ENCODE measurements at places on chromosomes 6 and 20. TPM values are rescaled to one million over a fixed set of nuclear protein-coding genes. Genes with fewer than 3 reads are reported as not detected.
A peak's percentile ranks its signal among the peaks of the same experiment; 100 is the strongest.

KHDRBS2 gene
- total RNA-seq = 9.7 TPM

DNA sequence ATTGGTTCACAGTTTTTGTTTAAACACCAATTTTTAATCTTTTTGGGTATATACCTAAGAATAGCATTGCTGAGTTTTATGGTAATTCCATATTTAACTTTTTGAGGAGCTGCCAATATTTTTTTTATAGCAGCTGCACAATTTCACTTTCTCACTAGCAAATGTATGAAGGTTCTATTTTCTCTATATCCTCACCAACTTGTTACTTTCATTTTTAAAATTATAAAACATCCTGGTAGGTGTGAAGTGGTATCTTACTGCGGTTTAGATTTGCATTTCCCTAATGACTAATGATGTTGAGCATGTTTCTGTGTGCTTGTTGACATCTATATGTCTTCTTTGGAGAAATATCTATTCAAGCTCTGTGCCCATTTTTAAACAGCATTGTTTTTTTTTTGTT is 452.1 kb downstream of the GRIK2 start:
- no peak for DNase-seq

- peak; percentile 31 for DNase-seq
These were observed 89.6 kb upstream of the NHSL1 start for GRCh38 chr6:138588805-138589434.

SPTLC3 gene
- 42.7 TPM for total RNA-seq

CALHM4 gene
- not detected for total RNA-seq

GRCh38 chr6:45432977-45433376 is 55.2 kb upstream of the SUPT3H start:
- DNase-seq = no peak

C4A gene
- total RNA-seq = 13.1 TPM

DNA sequence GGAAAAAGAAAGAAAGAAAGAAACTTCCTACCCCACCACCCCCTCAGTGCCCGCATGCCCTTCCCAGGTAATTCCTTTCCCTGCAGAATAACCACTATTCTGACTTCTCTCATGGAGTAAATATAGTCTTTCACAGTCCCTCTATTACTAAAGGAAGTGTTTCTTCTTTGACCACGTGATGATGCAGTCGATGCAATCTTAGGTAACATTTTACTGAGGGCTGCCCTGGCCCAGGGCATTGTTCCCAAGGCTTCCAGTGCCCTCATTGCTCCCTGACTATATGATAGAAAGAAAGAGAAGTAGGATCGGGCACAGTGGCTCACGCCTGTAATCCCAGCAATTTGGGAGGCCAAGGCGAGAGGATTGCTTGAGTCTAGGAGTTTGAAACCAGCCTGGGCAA is 29.1 kb downstream of the ARHGAP40 start:
- no peak for DNase-seq

DNA sequence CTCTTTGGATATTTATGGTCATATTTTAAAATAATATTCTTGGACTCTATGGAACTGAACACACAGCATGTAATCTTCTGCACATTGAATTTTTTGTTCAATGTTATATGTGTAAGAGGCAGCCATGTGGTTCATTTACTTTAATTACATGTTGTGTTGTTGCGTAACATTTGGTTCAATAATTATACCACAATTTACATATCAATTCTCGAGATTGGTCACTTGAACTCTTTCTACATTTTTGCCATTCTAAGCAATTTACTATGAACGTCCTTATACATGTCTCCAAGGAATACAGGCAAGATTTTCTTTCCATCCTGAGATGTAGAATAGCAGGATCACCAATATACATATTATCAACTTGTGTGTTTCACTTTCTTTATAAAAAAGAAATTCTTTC is 18.5 kb upstream of the STMND1 start:
- no peak for DNase-seq

DNA sequence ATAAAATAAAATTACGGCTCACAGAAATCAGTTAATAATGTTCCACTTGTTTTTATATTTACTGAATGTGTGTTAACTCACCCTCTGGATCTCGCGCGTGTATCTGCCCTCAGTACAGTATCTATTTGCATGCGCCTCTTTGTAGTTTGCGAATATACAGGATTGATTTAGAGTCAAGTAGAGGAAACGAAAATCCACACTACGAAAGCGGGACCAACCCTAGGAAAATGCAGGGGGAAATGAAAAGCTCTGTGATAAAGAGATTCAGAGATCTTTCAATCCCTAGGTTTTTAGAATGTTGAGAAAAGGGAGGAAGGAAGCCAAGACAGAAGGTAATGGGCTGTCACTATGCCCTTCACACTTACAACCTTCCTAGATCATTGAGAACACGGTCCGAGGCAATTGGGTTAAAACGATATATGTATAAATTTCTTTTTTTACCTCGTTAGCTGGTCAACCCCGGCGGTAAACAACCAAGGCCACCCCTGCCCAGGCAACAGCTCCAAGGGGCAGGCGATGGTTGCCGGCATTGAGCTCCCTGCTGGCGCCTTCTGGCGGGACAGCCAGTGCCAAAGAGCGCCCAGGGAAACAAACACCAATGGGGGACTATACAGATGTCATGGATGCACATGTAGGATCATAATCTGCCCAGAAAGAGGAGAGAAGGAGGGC is 792 bp upstream of the FUT9 start:
- peak; percentile 25 for DNase-seq

DNA sequence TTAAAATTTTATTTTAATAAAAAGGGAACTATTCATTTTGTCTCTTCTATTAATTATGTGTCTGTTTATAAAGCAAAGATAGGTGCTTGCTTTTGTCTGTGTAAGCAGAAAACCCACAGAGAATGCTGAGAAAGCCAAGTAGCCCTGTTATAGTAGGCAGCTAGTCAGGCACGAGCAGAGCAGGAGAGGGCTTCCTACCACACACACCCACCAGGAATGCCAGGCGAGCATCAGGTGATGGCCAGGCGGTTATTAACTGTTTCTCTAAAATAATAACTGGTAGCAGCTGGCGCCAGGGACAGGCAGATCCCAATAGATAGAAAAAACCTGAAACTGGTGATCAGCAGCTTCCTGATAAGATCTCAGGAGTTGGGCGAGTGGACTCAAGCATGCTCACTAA is 15.7 kb downstream of the C6orf15 start:
- no peak for DNase-seq

PCMT1 gene
- 63.5 TPM for total RNA-seq

GABBR1 gene
- total RNA-seq = 127 TPM

- no peak for DNase-seq
These were observed 16.4 kb downstream of the PIGT start for GRCh38 chr20:45432294-45432693.

GRCh38 chr6:36132246-36132895 is 2.1 kb downstream of the MAPK13 start:
- DNase-seq = no peak

- DNase-seq = peak; percentile 24
These were observed 5.3 kb upstream of the TCP11 start for GRCh38 chr6:35146453-35146852.

DNA sequence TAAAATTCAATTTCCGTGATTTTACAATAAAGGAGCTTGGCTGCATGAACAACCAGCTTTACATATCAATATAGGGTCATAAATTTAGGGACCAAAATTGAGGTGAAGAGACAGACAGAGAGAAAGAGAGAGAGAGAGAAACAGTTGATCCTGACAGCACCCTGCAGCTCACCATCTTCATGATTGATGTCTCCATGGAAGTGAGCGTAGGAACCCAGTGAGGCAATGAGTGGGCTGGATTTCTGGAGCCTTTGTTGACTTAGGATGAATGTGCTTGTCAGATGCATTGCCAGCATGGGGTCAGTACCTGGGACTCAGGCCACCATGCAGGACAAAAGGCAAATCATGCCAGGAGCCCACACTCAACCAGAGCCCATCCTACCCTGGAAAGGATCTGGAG is 165.1 kb upstream of the SYNDIG1 start:
- no peak for DNase-seq

DNA sequence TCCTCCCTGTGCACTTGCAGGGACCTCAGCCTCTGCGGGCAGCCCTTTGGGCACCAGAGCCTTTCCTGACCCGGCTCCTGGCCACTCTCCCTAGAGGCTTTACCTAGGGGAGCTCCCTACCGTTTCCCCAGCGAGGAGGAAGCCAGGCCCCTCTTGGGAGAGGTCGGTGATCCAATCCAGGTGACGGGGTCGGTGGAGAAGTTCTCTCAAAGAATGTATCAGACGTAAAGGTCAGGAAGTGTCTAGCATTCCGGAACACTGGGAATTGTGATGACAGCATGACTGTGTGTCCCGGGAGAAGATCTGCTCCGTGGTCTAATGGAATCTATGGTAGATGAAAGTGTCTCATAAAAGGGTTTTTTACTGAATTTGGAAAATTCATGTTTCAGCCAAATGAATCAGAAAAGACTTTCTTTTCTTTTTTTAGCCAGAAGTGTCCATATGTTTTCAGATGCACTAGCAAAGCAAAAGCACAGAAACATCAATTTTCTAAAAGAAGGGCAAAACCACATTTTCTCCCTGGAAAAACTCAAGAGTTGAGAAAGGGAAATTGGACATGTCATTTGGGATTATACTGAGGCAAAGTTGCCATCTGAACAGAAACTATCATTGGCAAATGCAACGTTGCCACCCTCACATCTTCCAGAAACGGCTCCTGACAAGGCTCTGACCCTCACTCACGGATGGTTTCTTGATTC is 289.4 kb downstream of the THBS2 start:
- no peak for DNase-seq

- DNase-seq = no peak
These were observed 30.1 kb downstream of the PRDM1 start for GRCh38 chr6:106116125-106116832.

- no peak for DNase-seq
These were observed 67.6 kb upstream of the NFATC2 start for GRCh38 chr20:51610111-51610510.

- DNase-seq = no peak
These were observed 74.1 kb downstream of the PLEKHG1 start for GRCh38 chr6:150673720-150674346.

GRCh38 chr6:12968290-12968689 is 251.7 kb downstream of the PHACTR1 start:
- DNase-seq = no peak

GRCh38 chr20:12053353-12053752 is 135.7 kb downstream of the BTBD3 start:
- DNase-seq = no peak

PRICKLE4 gene
- 4.9 TPM for total RNA-seq

- DNase-seq = no peak
These were observed 44.1 kb downstream of the SCP2D1 start for GRCh38 chr20:18857640-18858039.

- DNase-seq = peak; percentile 40
These were observed 1.6 kb upstream of the DBNDD2 start for GRCh38 chr20:45406260-45407066.

GRCh38 chr20:53643031-53643832 is 49.6 kb upstream of the ZNF217 start:
- no peak for DNase-seq

GRCh38 chr6:20260360-20260759 is 48.1 kb upstream of the MBOAT1 start:
- no peak for DNase-seq

DNA sequence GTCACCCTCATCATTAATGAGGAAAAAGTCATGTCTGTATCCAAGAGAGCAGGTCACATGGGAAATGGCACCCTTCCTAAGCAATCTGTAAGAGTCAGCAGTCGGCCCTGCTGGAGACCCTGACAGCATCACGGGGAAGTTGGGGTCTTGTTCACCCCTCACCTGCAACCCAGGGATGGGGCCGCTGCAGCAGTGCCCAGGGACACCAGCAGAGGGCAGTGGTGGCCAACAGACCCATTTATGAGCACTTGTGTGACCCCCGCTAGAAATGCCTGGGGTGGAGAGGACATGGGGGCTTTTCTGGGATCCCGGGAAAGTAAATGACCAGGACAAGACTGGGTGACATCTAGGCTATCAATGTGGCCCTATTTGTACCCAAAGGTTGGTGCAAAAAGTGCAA is 35.9 kb downstream of the ANKRD60 start:
- DNase-seq = no peak

DNA sequence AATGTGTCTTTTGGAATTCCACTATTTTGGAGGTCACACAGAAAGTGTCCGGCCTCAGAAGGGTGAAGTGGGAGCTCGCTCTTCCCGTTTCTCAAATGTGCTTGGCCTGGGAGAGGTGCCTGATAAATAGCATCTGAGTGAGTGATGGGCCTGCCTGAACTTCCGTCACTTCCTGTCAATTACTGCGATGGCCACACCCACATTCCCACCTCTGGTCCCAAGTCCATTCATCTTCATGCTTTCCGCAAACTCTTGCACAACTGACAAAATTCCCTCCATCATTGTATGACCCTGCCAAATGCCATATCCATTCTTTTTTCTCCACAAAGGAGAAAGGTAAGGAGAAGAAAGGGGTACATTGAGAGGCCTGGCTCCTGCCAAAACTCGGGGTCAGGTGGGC is 169.0 kb downstream of the QKI start:
- DNase-seq = no peak

DNA sequence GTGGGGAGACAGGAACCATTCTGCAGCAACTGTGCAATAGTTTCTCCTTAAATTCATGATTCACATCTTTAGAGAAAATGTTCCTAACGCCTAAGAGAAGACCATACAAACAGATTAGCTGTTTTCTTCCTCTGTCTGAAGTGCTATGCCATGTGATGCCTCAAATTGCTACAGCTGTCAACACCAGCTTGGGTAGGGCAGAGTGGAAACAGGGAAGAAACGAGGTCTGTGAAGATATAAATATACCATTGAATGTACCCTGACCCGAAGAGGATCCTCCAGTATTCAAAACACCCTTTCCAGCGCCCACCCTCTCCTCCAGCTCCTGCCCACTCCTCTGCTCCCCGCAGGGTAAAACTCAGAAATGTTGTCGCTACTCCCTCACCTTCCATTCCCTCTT is 40.3 kb upstream of the PRND start:
- no peak for DNase-seq

GRCh38 chr6:90859056-90859455 is 272.2 kb upstream of the MAP3K7 start:
- DNase-seq = no peak

DNA sequence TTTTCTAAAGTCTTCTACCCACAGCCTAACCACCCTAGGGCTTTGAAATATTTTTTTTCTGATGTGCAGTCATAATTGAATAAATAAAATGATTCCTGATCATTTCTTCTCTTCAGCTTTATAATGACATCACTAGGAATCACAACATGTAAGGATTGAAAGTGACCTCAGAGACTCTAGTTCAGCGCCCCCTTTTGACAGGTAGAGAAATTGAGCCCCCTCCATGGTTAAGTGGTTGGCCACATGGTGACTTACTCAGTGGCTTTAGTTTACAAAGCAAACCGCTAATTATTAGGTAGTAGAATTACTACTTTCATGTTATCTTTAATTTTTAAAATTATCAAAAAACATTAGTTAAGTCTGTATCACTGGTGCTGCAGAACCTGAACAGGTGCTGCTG is 13.3 kb upstream of the SLC2A12 start:
- no peak for DNase-seq

MLIP gene
- 1.3 TPM for total RNA-seq

Data from progenitor cell of endocrine pancreas (in vitro differentiated cells).